ENCODE measurements at places on chromosomes 4 and X.

GRCh38 chr4:78656968-78657445 is 105.4 kb downstream of the ANXA3 start:
- DNase-seq, result no peak

- DNase-seq, result no peak
Measured at GRCh38 chr4:71945791-71946190, 86.0 kb upstream of the NPFFR2 start.

- DNase-seq, result no peak
Measured at GRCh38 chr4:154329939-154330338, 161.7 kb downstream of the DCHS2 start.

GRCh38 chr4:138561906-138562305 is 319.8 kb upstream of the SLC7A11 start:
- DNase-seq, result no peak

GRCh38 chr4:6230827-6231662 is 30.7 kb upstream of the JAKMIP1 start:
- no peak for DNase-seq

DNA sequence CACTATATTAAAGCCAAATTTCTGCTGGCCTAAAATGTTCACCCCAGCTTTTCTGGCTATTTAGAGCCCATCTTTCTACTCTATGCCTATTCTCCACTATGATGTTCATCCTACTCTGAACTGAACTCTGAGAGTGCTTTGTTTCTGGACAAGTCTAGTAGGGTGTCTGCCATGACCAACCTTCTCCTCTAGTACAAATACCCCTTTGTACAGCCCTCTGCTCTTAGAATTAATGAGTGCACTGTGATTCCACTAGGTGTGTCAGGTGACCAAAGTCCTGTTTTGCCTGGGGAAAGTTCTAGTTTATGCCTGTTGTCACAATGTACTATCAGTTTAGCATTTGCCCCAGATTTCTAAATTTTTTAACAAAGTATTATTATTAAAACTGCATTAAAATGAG is 388.1 kb upstream of the MAD2L1 start:
- no peak for DNase-seq

GRCh38 chr4:47933840-47934239 is 19.5 kb upstream of the NFXL1 start:
- no peak for DNase-seq

- no peak for DNase-seq
Measured at GRCh38 chr4:62226082-62226481, 1026.0 kb downstream of the ADGRL3 start.

DNA sequence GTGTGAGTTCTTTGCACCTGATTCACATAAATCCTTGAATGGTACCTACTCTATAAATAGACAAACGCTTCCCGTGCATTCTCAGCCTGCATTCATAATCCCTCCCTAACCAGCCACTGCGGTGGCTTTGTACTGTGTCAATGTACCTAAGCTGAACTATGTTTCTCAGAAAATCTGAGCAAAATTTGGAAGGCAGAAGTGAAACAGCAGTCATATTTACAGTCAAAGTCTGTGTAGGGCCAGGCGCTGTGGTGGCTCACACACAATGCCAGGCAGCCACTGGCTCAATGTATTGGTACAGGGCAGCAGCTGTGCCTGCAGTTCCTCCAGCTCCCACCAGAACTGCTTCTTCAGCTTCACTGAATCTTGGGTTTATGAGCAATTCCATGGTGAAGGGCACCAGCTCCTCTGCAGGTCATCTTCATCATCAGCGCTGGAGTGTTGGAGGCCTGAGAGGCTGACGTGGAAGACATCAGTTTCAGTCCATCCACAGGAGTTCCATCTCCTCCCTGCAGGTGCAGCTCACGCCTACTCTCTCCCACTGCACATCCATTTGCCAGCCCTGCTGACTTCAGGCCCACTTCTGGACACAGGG is 32.3 kb upstream of the IRF2 start:
- no peak for DNase-seq

- DNase-seq, result no peak
Measured at GRCh38 chrX:12370497-12370986, 232.3 kb downstream of the FRMPD4 start.

- no peak for DNase-seq
Measured at GRCh38 chrX:110142096-110142495, 139.2 kb downstream of the TMEM164 start.

- DNase-seq, result peak; percentile 12
Measured at GRCh38 chrX:49754233-49754857, 58.6 kb upstream of the PAGE1 start.

GRCh38 chr4:149531861-149532260 is 283.8 kb downstream of the IQCM start:
- DNase-seq, result no peak

GRCh38 chr4:110007217-110007616 is 94.5 kb downstream of the EGF start:
- no peak for DNase-seq

DNA sequence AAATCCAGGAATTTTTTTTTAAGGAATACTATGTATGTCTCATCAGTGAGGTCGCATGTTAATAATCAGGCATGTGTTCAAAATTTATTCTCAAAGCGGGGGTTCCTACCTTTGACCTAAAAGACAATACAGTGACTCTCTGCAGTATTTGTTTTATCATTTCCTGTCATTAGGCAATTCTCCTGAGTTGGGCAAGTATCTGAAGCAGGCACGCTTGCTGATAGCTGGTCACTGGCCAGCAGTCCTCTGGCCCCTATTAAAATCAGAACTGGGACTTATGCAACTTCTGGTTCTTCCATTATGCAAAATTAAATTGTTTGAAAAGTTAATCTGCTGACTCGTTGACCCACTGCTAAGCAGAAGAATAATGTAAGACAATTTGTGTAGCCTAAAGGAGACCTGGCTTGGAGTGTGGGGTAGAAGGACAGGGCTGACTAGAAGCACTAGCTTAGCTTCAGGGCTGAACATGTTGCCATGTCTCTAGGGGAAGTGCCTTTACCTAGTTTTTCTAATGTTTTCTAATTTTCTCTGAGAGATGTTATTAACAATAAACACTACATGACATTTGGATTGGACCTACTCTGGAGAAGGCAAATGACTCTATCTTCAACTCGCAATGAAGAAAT is 36.0 kb upstream of the GABRA2 start:
- no peak for DNase-seq

DNA sequence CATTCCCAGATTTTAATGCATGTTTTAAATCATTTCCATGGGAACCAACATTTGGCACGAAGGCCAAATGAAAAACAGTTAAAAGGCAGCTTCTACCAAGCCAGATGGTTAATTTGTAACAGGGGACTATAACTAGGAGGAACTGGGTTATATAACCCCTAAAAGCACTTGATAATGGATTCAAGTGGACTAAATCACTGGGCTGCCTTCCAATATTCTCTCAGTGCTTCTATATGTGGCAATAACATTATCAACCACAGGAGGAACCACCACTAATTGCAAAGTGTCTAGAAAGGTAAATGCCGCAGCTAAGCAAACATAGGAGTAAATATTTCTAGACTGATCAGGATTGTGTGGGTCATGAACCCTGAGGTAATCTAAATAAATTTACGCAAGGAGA is 391.5 kb downstream of the UBE2NL start:
- DNase-seq, result no peak

- DNase-seq, result no peak
Measured at GRCh38 chrX:13837290-13837745, 20.4 kb upstream of the GPM6B start.

- no peak for DNase-seq
Measured at GRCh38 chr4:37675587-37676290, 10.4 kb downstream of the RELL1 start.

DNA sequence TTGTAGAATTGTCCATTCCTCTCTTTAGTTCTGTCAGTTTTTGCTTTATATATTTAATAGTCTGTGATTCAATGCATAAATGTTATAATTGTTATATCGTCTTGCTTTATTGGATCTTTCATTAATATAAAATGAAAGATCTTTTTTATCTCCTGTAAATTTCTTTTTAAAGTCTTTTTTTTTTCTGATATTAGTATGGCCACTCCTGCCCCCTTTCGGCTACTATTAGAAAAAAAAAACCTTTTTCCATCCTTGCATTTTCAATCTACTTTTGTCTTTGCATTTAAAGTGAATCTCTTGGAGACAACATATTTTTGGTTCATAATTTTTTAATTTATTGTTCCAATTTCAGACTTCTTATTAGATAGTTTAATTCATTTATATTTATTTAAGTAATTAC is 677.4 kb upstream of the NDST4 start:
- no peak for DNase-seq

GRCh38 chr4:40998675-40999358 is 215.5 kb downstream of the APBB2 start:
- no peak for DNase-seq

- no peak for DNase-seq
Measured at GRCh38 chr4:166400270-166400894, 527.3 kb downstream of the TLL1 start.

- DNase-seq, result no peak
Measured at GRCh38 chrX:40544343-40545266, 36.2 kb upstream of the ATP6AP2 start.

DNA sequence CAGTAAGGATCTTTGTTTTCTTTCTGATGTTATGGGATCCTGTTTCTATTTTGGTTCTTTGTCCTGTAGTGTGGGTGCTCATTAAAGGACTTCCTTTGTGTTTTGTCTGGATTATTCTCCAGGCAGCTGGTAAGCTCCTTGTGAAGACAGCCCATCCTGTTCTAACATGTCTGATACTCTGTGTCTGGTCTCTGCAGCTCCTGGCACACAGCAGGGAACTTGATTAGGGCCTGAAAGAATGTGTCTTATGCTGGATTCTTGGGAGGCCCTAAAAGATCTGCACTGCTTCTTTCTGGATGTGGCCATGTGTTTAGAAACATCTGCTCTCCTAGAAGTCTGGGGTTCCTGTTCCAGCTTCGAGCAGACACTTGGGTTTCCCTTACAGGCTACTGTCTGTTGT is 38.1 kb upstream of the ATXN3L start:
- no peak for DNase-seq

DNA sequence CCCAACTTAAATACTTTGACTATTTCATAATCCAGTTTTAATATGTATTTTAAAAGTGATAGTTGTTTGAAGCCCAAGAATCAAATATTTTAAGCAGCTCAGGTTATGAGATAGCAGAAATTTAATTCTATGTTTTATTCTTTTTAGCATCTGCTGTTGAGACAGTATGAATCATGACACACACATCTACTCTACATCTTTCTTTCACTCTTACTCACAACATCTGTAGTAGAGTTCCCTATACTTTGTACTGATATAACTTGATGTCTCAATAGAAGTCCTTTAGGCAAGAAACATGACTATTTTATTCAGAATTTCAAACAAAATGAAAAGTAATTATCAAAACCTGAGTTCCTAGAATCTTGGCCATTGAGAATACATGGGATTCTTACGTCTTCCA is 187.9 kb upstream of the GNPDA2 start:
- DNase-seq, result no peak

DNA sequence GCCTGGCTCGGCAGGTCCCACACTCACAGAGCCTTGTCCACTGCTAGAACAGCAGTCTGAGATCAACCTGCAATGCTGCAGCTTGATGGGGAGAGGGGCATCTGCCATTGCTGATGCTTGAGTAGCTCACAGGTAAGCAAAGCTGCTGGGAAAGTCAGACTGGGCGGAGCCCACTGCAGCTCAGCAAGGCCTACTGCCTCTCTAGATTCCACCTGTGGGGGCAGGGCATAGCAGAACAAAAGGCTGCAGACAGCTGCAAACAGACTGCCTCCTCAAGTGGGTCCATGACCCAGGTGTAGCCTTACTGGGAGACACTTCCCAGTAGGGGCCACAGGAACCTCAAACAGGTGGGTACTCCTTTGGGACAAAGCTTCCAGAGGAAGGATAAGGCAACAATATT is 110.6 kb upstream of the ADAMTS3 start:
- no peak for DNase-seq

- no peak for DNase-seq
Measured at GRCh38 chr4:158775091-158775651, 6.3 kb downstream of the FNIP2 start.

GRCh38 chr4:139337612-139338011 is 35.3 kb upstream of the NDUFC1 start:
- no peak for DNase-seq

- DNase-seq, result no peak
Measured at GRCh38 chr4:185437809-185438208, 12.0 kb upstream of the UFSP2 start.

DNA sequence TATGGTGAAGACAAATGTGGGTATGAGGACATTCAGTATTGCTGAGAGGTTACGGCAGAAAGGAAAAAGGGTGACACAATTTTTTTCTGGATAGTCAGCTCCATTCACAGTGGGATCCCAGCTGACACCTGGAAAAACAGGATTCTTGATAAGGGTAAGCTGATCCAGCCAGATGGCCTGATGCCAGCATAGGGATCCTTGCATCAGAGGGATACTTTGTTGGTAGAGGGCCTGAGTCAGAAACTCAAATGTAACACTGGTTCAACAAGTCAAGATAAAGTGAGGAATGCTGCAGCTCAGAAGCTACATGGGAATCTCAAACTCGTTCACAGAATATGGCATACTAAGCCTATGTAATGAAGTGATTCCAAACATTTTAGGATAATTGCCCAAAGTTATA is 726.7 kb downstream of the C4orf33 start:
- DNase-seq, result no peak

DNA sequence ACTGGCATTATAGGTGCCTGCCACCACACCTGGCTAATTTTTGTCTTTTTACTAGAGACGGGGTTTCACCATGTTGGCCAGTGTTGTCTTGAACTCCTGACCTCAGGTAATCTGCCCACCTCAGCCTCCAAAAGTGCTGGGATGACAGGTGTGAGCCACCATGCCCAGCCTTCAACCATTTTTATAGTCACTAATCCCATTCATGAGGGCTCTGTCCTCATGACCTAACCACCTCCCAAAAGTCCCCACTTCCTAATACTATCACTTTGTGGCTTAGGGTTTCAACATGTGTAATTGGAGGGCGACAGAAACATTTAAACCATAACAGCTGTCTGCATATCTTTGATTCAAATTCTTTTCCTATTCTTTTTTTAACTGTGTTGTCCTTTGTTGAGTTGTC is 229.6 kb upstream of the AGA start:
- no peak for DNase-seq

- DNase-seq, result no peak
Measured at GRCh38 chr4:127251423-127251822, 381.3 kb upstream of the INTU start.

Data from activated T-cell treated with anti-CD3 and anti-CD28 coated beads for 4 hours (primary cell).